ENCODE measurements at places on chromosomes 7 and 10. TPM values are rescaled to one million over a fixed set of nuclear protein-coding genes. Genes with fewer than 3 reads are reported as not detected.
A peak's percentile ranks its signal among the peaks of the same experiment; 100 is the strongest.

The KLLN gene
- 0.08 TPM for polyA plus RNA-seq

The TCERG1L gene
- not detected for polyA plus RNA-seq

The EBF3 gene
- 0.04 TPM for polyA plus RNA-seq

GRCh38 chr10:73889014-73889413, 14.7 kb upstream of the CAMK2G start:
- H3K36me3 ChIP-seq, result no peaks in the 10 kb centered on the region
- peaks cover 22% of the 10 kb centered on the region for H3K4me1 ChIP-seq
- no peak for DNase-seq
- no peak overlapping the region for H3K4me3 ChIP-seq
- no peaks in the 10 kb centered on the region for H3K27me3 ChIP-seq

DNA sequence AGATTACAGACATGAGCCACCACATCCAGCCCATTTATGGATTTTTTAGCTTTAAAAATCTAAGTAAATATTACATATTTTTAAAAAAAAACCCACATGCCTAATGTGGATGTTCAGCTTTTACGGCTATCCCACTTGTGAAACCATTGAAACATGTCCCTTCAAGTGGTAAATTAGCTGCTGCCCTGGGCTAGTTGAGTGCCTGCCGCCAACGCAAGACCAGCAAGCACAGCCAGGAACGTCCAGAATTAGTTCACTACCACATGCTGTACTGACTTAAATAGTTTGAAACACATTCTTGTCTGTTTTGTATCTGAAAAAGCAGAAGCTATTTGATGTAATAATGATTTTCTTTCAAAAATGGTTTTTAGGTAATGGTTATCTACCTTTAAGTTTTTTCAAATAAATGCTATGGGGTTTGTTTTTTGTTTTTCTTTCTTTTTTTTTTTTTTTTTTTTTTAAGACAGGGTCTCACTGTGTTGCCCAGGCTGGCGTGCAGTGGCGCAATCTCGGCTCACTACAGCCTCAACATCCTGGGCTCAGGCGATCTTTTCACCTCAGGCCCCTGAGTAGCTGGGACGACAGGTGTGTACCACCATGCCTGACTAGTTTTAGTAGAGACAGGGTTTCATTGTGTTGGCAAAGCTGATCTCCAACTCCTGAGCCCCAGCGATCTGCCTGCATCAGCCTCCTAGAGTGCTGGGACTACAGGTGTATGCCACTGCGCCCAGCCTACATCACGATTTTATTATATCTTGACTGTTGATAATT, 57.0 kb downstream of the KLRG2 start:
- H3K27ac ChIP-seq, result no peak overlapping the region
- no peak for DNase-seq
- no peak overlapping the region for H3K4me3 ChIP-seq
- H3K36me3 ChIP-seq, result peaks cover 58% of the 10 kb centered on the region
- no peaks in the 10 kb centered on the region for H3K27me3 ChIP-seq

DNA sequence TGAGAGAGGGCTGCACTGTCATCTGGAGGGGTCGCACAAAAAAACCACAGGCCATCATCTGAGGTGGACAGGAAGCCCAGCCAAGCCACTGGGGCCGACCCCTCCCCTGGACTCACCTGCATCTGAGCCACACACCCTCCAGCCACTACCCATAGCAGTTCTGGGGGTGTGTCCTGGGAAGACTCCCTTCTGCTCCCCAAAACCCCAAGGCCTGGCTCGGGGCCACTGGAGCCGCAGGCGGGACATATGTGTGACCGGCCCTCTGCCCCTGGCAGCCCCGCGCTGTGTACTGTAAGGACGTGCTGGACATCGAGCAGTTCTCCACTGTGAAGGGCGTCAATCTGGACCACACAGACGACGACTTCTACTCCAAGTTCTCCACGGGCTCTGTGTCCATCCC, 90.1 kb downstream of the RGS10 start:
- H3K36me3 ChIP-seq, result no peaks in the 10 kb centered on the region
- H3K4me1 ChIP-seq, result no peaks in the 10 kb centered on the region
- no peak for DNase-seq
- H3K4me3 ChIP-seq, result no peak overlapping the region

- no peak overlapping the region for H3K4me3 ChIP-seq
- no peaks in the 10 kb centered on the region for H3K4me1 ChIP-seq
- H3K36me3 ChIP-seq, result no peaks in the 10 kb centered on the region
- no peak overlapping the region for H3K27ac ChIP-seq
- no peak for DNase-seq
- H3K27me3 ChIP-seq, result peaks cover 8% of the 10 kb centered on the region
Measured at GRCh38 chr7:51077987-51078370, 238.6 kb downstream of the COBL start.

GRCh38 chr7:103348959-103349358, 1.5 kb downstream of the PSMC2 start:
- DNase-seq, result no peak
- H3K27ac ChIP-seq, result no peak overlapping the region
- H3K4me3 ChIP-seq, result peak overlapping the region; percentile 83
- peaks cover 12% of the 10 kb centered on the region for H3K4me1 ChIP-seq
- peaks cover 44% of the 10 kb centered on the region for H3K36me3 ChIP-seq

GRCh38 chr10:5041471-5042023, 37.9 kb upstream of the AKR1C2 start:
- H3K4me3 ChIP-seq, result no peak overlapping the region
- no peaks in the 10 kb centered on the region for H3K4me1 ChIP-seq
- H3K27me3 ChIP-seq, result no peaks in the 10 kb centered on the region
- no peak for DNase-seq
- H3K36me3 ChIP-seq, result no peaks in the 10 kb centered on the region

GRCh38 chr7:152924238-152924637, 164.7 kb downstream of the ACTR3B start:
- DNase-seq, result no peak
- H3K36me3 ChIP-seq, result no peaks in the 10 kb centered on the region
- H3K4me1 ChIP-seq, result peaks cover 11% of the 10 kb centered on the region
- H3K4me3 ChIP-seq, result no peak overlapping the region
- peaks cover 55% of the 10 kb centered on the region for H3K27me3 ChIP-seq
- H3K27ac ChIP-seq, result no peak overlapping the region

- H3K27ac ChIP-seq, result no peak overlapping the region
- H3K27me3 ChIP-seq, result no peaks in the 10 kb centered on the region
- DNase-seq, result no peak
- no peak overlapping the region for H3K4me3 ChIP-seq
- no peaks in the 10 kb centered on the region for H3K36me3 ChIP-seq
- H3K4me1 ChIP-seq, result no peaks in the 10 kb centered on the region
Measured at GRCh38 chr7:80967917-80968297, 49.1 kb upstream of the SEMA3C start.

- peaks cover 11% of the 10 kb centered on the region for H3K4me1 ChIP-seq
- DNase-seq, result no peak
- H3K4me3 ChIP-seq, result peak overlapping the region; percentile 57
- H3K27ac ChIP-seq, result no peak overlapping the region
Measured at GRCh38 chr7:134126596-134126965, 559 bp upstream of the LRGUK start.

DNA sequence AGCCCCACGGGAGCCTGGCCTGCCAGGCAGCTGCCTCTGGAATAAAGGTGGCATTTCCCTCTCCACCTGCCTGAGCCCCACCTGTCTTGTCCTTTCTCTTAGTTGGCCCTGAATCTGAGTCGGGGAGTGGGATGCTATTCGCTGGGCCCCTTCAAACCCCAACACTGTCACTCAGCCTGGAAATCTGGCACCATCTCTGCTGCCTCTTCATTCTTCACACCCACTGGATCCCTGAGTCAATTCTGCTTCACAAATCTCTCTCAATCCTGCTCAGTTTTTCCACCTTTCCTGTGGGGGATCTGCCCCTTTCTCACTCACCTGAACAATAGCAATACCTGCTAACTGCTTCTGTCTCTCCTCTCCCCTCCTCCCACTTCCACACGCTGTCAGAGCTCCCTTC, 10.6 kb downstream of the CRTAC1 start:
- no peaks in the 10 kb centered on the region for H3K4me1 ChIP-seq
- H3K27me3 ChIP-seq, result peaks cover 5% of the 10 kb centered on the region
- H3K27ac ChIP-seq, result no peak overlapping the region

DNA sequence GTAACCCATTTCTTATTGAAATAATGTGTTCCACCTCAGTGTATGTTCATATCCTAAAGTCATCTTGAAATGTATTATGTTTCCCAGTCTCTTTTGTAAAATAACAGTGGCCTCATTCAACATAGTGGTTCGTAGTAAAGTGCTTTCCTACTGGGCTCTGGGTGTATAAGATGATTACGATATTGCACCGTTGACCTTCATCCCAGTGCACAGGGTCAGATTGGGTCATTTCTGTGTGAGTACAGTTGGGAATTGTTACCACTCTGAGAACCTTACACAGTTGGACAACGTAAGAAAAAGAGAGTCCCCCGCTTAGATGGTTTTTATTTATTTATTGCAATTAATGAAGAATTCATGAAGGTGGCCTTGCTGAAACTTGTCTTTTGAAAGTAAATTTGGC, 135.6 kb downstream of the CHN2 start:
- DNase-seq, result no peak
- H3K4me3 ChIP-seq, result no peak overlapping the region
- H3K27me3 ChIP-seq, result peaks cover 10% of the 10 kb centered on the region

DNA sequence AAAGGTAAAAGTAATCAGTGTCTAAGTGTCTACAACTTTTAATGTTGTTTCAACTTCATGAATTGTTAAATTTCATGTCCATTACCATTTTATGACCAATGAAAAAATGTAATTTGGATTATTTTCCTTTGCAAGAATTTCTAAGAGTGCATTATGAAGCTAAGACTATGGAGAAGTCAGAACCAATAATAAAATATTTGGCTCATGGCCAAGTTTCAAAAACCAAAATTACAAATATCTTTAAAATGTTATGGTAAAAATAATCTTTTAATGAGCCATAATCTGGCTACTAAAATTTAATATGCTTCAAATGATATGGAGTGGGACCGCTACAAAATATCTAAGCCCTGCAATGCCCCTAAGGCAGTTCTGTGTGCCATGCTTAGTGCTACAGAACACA, 294.1 kb upstream of the SMIM30 start:
- no peaks in the 10 kb centered on the region for H3K36me3 ChIP-seq
- DNase-seq, result no peak
- H3K27me3 ChIP-seq, result no peaks in the 10 kb centered on the region
